Neuronal stem cell (in vitro differentiated cells): ENCODE measurements at places on chromosomes 5 and 9.

DNA sequence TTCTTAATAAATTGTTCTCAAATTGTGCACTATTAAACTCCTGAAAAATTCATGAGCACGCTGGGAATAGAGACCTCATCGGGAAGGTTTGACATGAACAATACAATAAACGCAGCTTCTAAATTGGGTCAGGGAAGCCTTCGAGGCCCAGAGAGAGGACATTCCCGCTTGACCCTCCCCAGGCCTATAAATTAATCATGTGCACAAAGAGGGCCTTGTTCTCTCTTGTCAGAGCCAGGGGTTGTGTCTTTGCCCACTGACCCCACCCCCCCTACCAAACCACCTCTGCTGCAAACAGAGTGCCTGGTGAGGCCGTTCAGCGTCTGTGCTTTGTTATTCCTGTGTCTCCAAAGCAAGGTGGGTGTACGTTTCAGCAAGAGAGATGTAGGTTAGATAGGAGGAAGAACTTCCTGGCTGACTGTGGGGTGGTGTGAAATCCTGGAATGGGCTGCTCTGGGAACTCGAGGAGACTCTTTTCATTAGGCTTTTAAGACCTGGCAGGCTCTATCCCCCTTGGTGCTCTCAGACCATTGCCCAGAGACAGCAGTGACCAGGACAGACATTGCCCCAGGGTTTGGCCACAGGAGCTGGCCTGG lies 18.2 kb upstream of the DAB2IP start:
- no peak for DNase-seq

GRCh38 chr5:122880749-122881148 lies 35.3 kb downstream of the SNX24 start:
- no peak for DNase-seq

GRCh38 chr5:33129309-33129708 lies 311.5 kb upstream of the TARS1 start:
- DNase-seq, result no peak

DNA sequence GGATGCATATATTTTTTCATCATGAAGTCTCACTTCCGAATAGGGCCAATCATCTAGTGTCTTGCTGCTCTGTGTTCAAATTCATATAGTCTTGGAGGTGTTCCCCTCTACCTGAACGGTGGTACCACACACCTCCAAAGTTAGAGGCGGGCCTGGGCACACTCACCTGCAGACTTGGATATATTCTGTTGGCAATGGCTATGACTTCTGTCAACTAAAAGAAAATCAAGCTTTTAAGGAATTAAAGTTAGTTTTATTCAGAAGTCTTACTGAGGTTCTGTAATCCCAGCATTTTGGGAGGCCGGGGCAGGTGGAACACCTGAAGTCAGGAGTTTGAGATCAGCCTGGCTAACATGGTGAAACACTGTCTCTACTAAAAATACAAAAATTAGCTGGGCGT lies 2.6 kb upstream of the NIPAL4 start:
- DNase-seq, result no peak

GRCh38 chr9:134422301-134423090 lies 96.2 kb downstream of the RXRA start:
- DNase-seq, result no peak

DNA sequence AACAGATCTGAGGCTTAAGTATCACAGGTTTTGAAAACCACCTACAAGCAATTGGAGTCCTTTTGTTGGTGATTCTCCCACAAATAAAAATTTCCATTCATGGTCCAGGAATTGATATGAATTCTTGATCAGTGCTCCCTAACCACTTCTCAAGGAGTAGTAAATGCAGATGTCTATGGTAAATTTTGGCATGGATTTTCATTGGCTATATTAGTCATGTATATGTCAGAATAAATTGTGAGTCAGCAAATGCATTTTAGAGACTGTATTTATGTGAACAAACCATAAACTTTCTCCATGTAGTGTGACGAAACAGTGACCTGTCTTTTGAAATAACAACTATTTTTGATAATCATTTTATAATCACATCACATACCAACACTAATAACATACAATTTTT lies 611.1 kb downstream of the HTR1A start:
- DNase-seq, result no peak

- no peak for DNase-seq
Measured at GRCh38 chr9:103942200-103942599, 151.9 kb upstream of the SMC2 start.

- no peak for DNase-seq
Measured at GRCh38 chr9:122076117-122076516, 17.0 kb downstream of the TTLL11 start.

DNA sequence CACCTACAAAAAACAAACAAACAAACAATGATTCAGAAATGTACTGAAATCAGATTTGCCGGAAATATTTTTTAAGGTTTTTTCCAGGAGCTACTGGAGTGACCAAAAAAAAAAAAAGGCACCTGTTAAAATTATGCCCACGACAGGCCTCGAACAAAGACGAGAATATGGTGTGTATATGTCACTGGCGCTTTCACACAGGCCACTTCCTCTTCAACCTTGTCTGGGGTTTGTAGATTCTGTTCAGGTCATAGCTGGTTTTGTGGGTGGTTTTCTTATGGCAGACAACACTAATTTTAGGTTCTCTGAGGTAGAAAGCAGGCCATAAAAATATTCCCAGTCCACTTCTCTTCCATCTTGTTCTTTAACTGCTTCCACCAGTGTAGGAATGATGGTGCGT lies 7.0 kb downstream of the NDUFB6 start:
- no peak for DNase-seq

GRCh38 chr9:42388846-42389245 lies 205.4 kb downstream of the SPATA31A6 start:
- no peak for DNase-seq

GRCh38 chr5:170159947-170160346 lies 54.2 kb downstream of the FOXI1 start:
- no peak for DNase-seq

DNA sequence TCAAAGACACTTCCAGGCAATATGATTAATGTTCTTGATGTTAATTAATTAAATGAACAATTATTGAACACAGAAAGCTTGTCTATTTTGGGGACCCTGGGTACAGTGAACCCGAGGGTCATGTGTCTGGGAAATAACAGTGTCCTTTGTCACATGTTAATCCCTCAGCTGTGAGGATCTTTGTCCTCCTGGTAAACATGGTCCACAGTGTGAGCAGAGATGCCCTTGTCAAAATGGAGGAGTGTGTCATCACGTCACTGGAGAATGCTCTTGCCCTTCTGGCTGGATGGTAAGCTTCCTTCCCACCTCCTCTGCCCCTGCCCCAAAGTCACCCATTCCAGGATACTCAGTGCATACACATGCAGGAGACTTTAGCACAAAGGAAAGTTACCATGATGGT lies 107.9 kb downstream of the MEGF10 start:
- DNase-seq, result no peak

DNA sequence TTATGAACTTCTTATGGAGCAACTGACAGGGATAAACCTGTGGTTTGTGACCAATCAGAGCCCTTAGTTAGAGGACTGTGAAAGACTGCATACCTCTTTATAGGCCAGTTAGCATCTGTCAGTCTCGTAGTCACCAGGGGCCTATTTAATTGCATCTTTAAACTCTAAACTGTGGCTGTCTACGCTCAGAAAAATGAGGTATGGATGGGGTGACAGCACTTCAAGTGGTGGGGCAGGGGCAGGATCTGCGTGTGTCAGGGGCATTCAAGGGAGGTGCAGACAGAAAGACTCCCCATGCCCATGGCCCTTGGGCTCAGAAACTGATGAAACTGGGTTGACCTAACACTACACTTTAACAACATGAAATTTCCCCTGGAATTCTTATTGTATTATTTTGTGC lies 132.6 kb upstream of the TBCA start:
- DNase-seq, result no peak

DNA sequence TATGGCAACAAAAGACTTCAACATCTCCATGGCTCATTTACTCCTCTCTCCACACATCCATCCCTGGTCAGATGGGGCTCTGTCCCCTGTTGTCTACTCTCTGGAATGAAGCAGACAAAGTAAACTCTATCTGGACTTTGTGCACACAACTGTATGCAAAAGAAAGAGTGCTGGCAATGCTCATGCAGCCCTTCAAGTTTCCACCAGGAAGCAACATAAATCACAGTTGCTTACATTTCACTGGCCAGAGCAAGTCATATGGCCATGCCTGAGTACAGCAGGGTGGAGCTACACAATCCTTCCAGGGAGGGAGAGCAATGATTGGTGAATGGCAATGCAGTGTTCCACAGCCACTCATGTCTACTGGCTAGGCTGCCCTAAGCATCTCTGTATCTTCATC lies 12.4 kb upstream of the SHC3 start:
- no peak for DNase-seq

GRCh38 chr9:105313238-105313637 lies 68.8 kb downstream of the SLC44A1 start:
- no peak for DNase-seq

- no peak for DNase-seq
Measured at GRCh38 chr5:134091626-134092121, 22.8 kb upstream of the TCF7 start.

- DNase-seq, result no peak
Measured at GRCh38 chr5:168156170-168156569, 135.3 kb upstream of the WWC1 start.
